Cardiac septum (tissue), 1 donor: ENCODE measurements at places on chromosomes 5 and 9. TPM values are rescaled to one million over a fixed set of nuclear protein-coding genes. Genes with fewer than 3 reads are reported as not detected.

The THBS4 gene
- 464 TPM for total RNA-seq

The MED27 gene
- 19.2 TPM for total RNA-seq

The N4BP3 gene
- 2.0 TPM for total RNA-seq

The SARDH gene
- total RNA-seq: 1.3 TPM

The UBQLN1 gene
- 107 TPM for total RNA-seq

The MARVELD2 gene
- 0.62 TPM for total RNA-seq

The HAPLN1 gene
- total RNA-seq: 0.94 TPM

The NUTM2G gene
- not detected for total RNA-seq

The PDE8B gene
- 5.7 TPM for total RNA-seq

The HMGCS1 gene
- total RNA-seq: 34.4 TPM

The STK32A gene
- total RNA-seq: 0.92 TPM

The PKD2L2 gene
- 0.62 TPM for total RNA-seq

DNA sequence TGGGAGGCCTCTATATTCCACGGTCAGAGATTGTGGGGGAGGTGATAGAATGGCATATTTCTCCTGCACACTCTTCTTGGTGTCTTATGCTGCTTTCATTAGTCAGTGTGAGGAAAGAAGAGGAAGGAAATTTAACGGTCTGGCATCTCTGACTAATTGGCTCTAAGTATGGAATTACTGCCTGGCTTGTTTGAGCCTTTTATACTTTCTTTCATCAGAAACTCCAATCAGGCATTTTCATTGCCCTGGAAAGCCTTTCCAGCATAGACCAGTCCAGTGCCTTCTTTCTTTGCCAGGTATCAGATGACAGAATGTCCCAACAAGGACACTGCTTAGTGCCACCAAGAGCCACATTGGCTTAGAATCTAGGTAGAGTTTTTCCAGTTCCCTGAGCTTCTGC lies 30.2 kb downstream of the CYSTM1 start:
- DNase-seq: no peak

DNA sequence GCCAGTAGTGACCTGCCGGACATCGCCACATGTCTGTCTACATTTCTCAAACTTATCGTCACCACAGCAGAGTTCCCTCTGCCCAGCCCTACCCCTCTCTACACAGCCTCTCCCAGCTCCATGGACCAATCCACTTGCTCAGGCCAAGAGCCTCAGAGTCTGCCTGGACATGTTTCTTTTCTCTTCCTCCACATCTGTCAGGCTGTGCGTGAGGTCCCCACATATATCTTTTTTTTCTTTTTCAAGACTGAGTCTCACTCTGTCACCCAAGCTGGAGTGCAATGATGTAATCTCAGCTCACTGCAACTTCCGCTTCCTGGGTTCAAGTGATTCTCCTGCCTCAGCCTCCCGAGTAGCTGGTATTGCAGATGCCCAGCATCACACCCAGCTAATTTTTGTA lies 62.7 kb upstream of the GGTA1 start:
- no peak for DNase-seq

GRCh38 chr5:149133795-149134777 lies 7.2 kb upstream of the ABLIM3 start:
- DNase-seq: peak; percentile 81

- no peak for DNase-seq
Observed at GRCh38 chr5:73129143-73129542, 8.8 kb downstream of the TMEM171 start.

DNA sequence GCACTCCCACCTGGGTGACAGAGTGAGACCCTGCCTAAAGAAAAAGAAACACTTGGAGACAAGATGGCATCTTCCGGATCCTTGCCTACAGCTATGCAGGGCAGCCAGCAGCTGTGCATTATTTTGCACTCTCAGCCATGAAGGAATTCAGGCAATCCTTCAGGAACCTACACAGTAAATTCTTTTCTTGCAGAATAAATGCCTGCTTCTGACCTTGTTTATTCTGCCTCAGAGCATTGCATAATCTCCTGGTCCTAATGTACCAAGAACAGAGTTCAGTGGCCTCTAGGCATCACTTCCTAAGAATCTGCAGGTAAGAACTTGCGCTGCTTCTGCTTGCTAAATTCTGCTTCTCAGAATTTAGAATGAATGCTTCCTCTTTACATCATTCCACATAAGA lies 16.8 kb downstream of the GLDC start:
- no peak for DNase-seq

DNA sequence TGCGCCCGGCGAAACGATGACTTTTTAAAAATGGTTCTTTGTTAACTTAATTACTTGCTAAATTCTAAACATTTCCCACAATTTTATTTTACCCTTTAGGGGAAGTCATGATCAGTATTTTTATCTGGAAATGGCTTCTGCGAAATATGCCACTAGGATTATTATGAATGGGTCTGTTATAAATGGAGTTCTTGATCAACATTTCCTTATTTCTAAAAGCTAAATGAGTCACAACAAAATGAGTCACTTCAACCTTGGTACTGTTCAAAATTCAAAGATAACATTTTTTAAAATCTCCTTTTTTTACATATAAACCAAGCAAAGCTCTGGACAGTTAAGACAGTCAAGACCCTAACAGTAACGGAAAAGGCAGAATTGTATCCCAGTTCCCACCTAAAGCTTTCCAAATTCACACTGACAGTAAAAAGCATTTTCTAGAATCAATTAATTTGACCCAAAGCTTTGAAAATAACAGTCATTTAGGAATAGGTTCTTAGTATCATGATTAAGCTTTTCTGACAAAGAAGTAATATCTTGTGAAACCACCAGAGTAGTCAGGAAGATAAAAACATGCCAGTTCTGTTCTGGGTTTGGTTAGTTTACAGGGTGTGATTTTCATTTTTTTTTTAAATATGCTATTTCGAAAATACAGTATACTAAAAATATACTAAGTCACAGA lies 81.7 kb downstream of the LHFPL2 start:
- DNase-seq: no peak

DNA sequence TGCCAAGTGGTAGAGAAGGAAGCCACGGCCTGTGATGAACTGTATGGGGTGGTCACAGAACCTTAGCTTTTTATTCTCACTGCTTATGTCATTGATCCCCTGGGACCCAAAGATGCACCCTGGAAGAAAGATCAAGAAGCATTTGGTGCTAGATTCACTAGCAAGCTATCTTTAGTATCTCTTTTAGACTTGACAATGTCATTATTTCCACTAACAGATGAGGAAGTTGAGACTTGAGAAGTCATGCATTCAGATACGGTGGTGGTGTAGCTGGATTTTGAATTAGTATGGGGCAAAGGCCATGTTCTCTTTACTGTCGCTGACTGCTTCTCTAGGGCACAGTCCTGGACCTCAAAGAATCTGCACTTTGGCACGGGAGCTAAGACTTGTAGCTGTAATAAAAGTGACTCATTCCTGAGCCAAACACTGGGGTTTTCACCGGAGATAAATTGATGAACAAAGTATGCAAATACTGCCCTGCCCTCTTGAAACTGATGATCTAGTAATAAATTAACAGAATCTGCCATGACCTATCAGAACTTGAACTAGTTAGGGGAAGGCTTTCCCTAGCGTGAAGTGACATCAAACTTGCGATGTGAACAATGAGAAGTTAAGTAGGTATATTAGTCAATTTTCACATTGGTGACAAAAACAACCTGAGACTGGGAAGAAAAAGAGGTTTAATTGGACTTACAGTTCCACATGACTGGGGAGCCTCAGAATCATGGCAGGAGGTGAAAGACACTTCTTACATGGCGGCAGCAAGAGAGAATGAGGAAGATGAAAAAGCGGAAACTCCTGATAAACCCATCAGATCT lies 5.4 kb downstream of the GDA start:
- DNase-seq: no peak

- no peak for DNase-seq
Observed at GRCh38 chr9:127405344-127406125, 8.6 kb downstream of the SLC2A8 start.

GRCh38 chr5:43773478-43773844 lies 170.5 kb downstream of the NNT start:
- DNase-seq: no peak

- DNase-seq: no peak
Observed at GRCh38 chr9:83012168-83012921, 50.6 kb downstream of the RASEF start.

GRCh38 chr9:85173967-85174366 lies 504.4 kb downstream of the NTRK2 start:
- DNase-seq: no peak

DNA sequence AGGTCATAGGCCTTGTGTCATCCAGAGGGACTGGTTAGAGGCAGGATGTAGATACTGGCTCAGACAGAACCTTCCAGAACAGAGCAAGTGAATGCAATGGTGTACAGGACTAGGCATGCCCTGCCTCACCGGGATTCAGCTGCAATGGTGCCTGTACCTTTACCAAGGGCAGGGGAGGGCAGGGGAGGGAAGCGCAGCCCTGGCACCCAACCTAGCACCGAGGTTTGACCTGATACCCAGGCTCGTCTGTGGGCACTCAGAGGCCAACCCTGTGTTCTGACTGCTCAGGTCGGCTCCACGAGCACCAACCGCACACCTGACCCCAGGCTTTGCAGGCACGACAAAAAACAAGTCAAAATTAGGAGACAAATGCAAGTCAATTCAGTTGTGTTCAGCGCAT lies 47.3 kb upstream of the GFPT2 start:
- DNase-seq: peak; percentile 26

DNA sequence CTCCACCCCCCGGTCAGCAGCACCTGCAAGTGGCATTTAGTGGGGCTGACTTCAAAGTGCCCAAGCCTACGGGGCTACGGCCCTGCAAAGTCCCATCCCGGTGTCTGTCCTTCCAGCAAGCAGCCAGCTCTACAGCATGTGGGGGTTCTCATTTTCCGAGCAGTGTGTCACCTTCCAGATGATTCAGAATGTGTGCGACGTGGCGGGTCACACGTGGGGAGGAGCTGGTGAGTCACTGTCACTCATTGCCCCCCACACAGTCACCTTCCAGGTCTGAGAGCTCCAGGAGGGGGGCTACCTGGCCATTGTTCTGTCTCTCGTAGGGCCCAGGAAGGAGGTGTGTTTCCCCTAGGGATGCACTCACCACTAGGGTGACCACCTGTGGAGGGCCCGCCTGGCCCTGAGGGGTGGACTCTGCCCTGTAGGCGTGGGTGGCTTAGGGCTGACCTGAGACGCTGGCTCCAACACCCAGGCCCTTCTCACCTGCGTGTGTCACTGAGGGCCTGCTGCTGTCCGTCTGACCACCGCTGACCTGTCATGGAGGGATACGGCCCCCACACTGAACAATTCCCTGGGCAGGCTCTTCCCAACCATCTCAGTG lies 70.2 kb downstream of the SEMA4D start:
- DNase-seq: no peak

GRCh38 chr9:109766351-109766750 lies 13.6 kb upstream of the PALM2AKAP2 start:
- no peak for DNase-seq

GRCh38 chr9:122218071-122218934 lies 10.5 kb downstream of the LHX6 start:
- peak; percentile 54 for DNase-seq
